ENCODE measurements at places on chromosomes 6 and 20.
A peak's percentile ranks its signal among the peaks of the same experiment; 100 is the strongest.

- peak; percentile 48 for DNase-seq
These were observed 532.0 kb downstream of the BCKDHB start for GRCh38 chr6:80638213-80639055.

GRCh38 chr6:152993847-152994246, 8.7 kb downstream of the MTRF1L start:
- DNase-seq = no peak

- DNase-seq = no peak
These were observed 90.1 kb downstream of the DNAH8 start for GRCh38 chr6:38805127-38805655.

- DNase-seq = no peak
These were observed 138.6 kb downstream of the ERMARD start for GRCh38 chr6:169890049-169890448.

- DNase-seq = no peak
These were observed 74.0 kb upstream of the SNX9 start for GRCh38 chr6:157748839-157749571.

- no peak for DNase-seq
These were observed 34.4 kb downstream of the DSE start for GRCh38 chr6:116405138-116405537.

DNA sequence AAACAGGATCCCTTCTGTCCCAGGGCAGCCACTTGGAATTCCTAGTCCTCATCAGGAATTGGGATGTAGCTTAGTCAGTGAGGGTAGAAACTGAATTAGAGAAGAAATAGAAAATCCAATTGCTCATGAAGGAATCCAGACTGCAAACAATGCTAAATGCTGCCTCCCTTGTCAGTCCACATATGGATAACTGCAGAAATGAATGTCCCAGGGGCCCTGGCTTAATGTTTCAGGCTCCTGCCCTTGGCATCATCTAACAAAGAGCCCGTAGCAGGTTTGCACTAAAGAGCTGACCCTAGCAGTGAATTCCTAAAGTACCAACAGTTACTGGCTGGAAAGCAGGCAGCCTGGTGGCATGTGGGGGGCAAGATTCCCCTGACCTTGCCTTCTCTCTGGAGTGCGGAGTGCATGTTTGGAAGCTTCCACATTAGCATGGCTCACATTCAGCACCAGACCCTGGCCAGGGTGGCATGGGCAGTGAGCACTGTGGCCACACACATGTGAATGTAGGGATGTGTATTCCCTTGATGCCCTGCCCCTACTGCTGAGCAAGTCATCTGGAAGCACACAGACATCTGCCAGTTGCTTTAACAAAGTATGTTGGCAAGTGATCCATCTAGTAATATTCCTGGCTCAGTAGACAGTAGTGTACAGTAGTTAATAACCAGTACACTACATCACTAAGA, 394.5 kb downstream of the CDC5L start:
- no peak for DNase-seq

GRCh38 chr6:143068001-143068400, 7.3 kb downstream of the AIG1 start:
- no peak for DNase-seq

DNA sequence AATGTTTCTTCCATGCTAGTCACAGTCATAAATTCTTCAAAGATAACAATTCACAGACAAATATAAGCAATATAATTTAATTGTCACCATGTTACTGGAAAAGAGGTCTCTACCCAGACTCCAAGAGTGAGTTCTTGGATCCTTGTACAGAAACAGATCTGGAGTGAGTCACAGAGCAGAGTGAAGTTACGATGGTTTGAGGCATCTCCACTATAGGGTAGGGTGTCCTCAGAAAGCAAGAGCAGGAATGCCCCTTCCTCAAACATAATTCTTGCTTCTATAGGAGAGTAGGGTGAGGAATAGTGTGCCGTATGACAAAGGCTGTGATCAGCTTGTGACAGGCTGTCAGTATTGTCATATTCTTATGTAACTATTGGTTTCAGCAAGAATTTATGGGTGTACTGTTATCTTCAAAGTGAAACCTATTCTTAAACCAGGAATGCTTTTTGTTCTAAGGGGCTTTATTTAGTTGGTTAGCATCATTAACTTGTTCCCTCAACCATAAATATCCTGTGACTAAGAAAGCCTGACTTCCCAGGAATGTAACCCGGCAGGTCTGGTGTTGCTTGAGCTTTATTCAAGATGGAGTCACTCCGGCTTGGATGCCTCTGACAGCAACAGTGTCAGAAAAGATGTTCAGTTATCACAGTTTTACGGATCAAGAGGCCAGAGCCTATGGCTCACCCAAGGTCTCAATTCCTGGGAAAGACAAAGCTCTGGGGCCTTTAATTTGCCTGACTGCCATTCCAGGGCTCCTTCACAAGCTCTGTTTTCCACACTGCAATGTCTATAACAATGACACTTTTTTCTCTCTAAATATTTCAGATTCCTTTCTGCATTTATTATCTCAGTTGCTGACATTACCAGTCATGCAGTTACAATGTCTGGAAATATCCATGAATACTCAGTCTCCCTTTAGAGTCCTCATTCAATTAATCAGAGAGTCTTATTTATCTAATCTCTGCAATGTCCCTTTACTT, 298.6 kb downstream of the C6orf118 start:
- DNase-seq = peak; percentile 75

DNA sequence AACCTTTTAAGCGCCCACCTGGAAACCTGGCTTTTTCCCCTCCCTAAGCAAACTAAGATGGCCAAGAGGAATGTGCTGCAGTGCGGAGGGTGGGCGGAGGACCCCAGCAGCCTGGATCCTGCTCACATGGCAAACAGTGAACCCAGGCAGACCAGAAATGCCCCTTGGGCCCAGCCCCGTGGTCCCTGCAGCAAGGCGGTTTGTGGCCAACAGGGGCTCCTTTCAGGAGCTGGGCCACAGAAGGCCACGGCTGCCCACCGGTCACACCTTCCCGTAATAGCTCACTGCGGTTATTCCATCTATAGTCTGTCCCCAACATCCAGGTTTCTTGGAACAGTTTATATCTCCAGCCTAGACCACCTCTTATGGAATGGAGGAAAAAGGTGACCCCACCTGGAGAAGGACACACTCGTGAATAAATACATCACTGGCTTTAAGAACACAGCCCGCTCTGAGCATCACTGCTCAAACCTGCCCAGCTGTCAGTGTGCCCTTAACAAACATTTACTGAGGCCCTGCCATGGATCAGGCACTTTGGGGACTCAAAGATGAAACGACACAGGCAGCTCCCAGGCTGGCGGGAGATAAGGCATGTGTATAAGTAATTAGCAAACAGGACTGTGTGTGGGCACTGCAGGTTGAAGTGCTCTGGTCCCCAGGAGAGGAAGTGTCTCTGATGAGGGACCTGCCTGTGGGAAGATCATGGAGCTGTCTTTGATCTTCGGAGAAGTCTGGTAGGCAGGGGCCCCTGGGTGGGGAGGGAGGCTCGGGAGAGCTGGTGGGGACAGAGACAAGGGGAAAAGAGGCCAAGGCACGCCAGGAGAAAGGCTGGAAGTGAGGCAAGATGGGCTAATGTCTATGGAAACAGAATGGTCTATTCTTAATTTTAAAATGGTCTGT, 3.2 kb upstream of the TUBB1 start:
- no peak for DNase-seq

- no peak for DNase-seq
These were observed 54.0 kb upstream of the RAB32 start for GRCh38 chr6:146489468-146490151.

DNA sequence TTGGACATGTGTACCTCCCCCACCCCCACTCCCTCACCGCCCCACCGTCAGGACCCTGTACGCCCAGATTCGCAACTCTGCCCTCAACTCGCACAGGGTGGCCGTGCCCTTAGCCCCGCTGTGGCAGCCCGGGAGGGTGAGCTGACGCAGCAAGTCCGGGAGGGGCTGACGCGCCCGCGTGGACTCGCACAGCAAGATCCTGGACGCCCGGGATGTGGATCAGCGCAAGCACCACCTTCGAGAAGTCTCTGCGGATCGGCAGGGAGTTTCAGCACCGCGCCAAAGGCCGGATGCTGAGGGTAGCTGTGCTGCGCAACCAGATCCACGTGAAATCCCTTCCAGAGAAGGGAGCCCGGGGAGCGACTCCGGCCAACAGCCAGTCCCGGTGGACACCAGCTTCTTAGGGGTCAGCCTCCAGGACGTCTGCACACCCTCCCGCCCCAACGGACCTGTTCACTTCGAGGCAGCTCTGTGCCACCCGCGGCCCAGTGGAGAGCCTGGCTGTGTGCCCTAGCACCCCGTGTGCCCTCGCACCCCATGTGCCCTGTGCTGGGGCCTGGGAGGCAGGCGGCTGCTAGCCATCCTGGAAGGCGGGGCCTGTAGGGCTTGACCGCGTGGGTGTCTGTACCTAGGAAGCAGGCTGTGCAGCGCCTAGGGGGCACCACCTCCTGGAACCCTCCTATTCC, 6.7 kb upstream of the GJA10 start:
- DNase-seq = peak; percentile 21

GRCh38 chr6:125519367-125519766, 217.6 kb upstream of the HDDC2 start:
- DNase-seq = no peak

- peak; percentile 64 for DNase-seq
These were observed 36.1 kb downstream of the PSMB1 start for GRCh38 chr6:170516783-170517616.

DNA sequence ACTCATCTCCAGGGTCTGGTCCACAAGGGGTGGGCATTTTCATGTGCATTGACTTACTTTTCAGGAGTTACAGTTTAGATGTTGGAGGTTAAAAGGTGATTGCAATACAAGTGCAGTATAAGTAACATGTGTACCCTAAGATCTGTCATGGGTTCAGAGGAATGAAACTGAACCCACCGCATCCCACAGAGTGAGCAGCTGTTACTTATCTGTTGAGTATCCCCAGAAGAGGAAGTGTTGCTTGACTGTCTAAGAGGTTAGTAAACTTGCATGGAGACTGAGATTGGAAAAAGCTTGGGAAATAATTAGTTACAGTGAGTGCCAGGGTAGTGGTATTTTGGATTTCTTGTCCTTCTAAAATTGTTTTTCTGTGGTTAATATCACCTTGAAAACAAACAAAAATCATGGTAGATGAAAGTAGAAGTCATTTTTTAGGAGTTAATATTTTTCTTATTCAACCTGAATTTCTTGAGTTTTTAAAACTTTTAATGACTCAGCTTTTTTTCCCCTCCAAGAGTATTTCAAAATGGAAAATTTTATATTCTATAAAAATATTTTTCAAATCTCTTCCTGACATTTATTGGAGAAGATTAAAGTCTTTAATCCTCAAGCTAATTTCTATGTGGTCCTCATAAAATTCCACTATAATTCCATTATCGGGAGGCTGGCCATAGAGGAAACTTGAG, 306.1 kb downstream of the ZNF217 start:
- no peak for DNase-seq

- DNase-seq = no peak
These were observed 137.9 kb upstream of the EDN1 start for GRCh38 chr6:12152023-12152970.

DNA sequence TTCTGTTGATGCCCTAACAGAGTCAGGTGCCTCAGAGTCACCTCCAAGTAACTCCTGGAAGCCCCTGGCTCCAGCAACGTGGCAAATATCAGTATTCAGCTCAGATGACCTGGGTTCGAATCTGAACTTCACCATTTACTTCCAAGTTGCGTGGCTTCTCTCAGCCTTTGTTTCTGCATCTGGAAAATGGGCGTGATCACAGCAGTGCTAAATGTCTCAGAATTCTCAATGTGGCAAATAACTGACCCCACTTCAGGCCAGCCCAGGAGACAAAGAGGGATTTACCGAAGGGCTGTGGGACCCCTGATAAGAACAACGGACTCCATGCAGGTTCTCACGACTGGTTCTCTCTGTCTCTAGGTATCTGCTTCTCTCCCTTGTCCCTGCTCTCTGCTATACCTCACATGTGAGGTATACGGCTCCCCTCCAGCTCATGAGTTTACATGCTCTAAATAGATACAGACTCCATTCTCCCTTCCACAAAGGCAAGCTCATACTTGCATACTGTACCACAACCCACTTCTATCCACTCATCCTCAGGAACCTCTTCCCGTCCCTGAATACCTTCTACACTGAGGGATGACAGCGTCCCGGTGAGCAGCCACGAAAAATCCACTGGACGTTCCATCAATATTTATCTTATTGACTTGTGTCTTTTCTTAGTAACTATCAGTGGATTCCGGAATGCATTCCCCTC, 84.1 kb downstream of the SNX5 start:
- no peak for DNase-seq

GRCh38 chr6:20497216-20498040, 36.8 kb upstream of the CDKAL1 start:
- DNase-seq = no peak

- DNase-seq = no peak
These were observed 3.0 kb downstream of the KCNG1 start for GRCh38 chr20:51019656-51020592.

GRCh38 chr6:6723921-6724538, 135.5 kb downstream of the LY86 start:
- DNase-seq = no peak

- no peak for DNase-seq
These were observed 25.1 kb downstream of the RNF217 start for GRCh38 chr6:124987291-124987690.

DNA sequence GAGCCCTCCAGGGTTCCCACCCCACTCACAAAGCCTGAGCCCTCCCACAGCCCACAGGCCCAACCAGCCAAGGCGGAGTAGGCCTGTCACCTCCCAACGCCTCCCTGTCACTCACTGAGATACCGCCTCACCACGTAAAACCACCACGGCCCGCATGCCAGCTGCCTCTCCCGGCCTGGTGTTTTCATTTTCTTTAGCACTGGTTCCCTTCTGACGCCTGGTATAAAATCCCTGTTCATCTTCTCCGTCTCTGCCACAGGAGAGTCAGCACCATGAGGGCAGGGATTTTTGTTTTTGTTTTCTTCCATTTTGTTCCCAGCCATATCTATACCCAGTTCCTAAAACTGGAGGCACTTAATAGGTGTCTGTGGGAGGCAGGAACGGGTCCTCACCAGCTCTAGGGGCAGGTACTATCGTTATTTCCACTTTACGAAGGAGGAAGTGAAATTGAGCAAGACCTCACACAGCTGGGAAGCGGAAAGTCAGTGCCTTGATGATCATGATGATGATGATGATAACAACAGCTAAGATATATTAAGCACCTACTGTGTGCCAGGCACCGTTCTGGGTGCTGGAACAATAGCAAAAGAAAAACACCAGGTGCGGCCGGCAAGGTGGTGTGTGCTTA, 58.6 kb downstream of the SNAI1 start:
- DNase-seq = peak; percentile 91

DNA sequence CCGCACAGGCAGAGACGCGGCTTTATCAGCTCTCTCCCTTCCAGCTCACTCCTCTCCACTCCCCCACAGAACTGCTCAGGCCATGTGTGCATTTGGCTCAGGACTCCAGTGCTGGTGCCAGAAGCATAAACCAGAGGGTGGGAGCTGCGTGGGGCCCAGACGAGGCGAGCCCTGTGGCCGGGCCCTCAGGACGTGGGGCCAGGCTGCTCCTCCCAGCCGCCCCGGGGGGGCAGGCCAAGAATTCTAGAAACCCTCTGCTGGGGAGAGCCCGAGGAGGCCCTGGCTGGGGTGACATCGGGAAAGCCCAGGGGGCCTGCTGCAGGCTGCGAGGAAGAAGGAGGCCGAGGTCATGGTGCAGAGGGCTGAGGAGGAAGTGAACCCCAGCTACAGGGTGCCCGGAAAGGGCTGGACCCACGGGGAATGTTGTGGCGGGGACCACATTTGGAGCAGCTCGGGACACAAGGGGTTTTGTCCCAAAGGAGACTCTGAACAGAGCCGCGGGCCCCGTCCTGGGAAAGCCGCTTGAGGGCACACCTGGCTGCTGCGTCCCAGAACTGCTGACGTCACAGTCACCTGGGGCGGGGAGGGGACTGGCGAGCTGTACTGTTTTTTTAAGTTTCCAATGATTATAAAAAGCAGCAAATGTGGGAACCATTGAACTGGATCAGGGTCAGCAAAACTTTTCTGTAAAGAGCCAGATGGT, 107.1 kb downstream of the BANF2 start:
- peak; percentile 85 for DNase-seq

- DNase-seq = no peak
These were observed 16.7 kb downstream of the ZNF292 start for GRCh38 chr6:87171938-87172633.

All from trophoblast cell (in vitro differentiated cells and primary cell).